ENCODE measurements at places on chromosomes 2 and 18.
A peak's percentile ranks its signal among the peaks of the same experiment; 100 is the strongest.

GRCh38 chr2:214904634-214905033, 95.2 kb upstream of the BARD1 start:
- DNase-seq: no peak

GRCh38 chr2:98691303-98691702, 39.6 kb downstream of the MGAT4A start:
- DNase-seq: no peak

GRCh38 chr2:180012523-180012922, 5.4 kb upstream of the CWC22 start:
- no peak for DNase-seq

- DNase-seq: no peak
Measured at GRCh38 chr18:57466745-57467409, 31.7 kb downstream of the ONECUT2 start.

DNA sequence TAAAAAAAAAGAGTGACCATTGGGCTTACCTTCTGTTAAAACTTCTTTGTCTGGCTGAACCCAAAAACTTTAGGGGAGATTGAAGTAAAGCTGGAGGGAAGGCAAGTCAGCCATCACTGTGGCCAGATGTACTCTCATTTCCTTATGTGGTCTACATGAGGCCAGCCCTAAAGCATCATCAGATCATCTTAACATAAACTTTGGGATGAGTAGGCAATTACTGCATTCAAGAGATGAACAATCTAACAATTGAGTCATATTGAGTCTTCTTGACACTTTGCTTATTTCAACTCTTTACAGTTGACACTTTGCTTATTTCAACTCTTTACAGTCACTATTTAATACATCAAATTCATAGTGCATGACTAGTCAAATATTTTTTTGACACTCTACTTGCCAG, 155.6 kb downstream of the QPCT start:
- no peak for DNase-seq

GRCh38 chr2:46563186-46563585, 83.8 kb downstream of the TMEM247 start:
- DNase-seq: no peak

- no peak for DNase-seq
Measured at GRCh38 chr2:136072621-136073020, 45.3 kb downstream of the CXCR4 start.

DNA sequence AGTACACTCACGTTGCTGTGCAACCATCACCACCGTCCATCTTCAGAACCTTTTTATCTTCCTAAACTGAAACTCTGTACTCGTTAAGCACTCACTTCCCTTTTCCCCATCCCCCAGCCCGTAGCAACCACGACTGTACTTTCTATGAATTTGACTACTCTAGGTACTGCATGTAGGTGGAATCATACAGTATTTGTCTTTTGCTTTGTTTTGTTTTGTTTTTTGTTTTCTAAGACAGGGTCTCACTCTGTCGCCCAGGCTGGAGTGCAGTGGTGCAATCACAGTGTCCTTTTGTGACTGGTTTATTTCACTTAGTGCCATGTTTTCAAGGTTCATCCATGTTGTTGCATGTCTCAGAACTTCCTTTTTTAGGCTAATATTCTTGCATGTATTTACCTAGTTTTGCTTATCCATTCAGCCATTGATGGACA, 7.0 kb upstream of the TYMS start:
- DNase-seq: peak; percentile 14

GRCh38 chr2:145415151-145415550, 895.2 kb upstream of the ZEB2 start:
- DNase-seq: no peak

DNA sequence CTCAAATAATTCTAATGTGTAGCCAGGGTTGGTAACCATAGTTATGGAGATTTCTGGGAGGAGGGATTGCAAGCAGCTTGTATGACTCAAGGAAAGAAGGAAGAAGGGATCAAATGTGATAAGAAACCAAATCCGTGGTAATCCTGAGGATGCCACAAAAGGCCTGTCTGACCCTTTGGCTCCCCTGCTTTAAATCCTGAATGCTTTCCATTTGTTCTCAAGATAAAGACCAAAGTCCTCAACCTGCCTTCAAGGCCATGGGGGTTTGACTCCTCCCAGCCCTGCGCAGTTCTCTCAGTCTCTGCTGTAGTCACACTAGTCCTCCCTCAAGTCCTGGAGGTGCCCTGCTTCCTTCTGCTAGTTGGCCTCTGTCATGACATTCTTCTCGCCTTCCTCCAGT, 74.0 kb downstream of the SUMO1 start:
- no peak for DNase-seq

- DNase-seq: no peak
Measured at GRCh38 chr2:21819454-21819853, 695.7 kb downstream of the TDRD15 start.

DNA sequence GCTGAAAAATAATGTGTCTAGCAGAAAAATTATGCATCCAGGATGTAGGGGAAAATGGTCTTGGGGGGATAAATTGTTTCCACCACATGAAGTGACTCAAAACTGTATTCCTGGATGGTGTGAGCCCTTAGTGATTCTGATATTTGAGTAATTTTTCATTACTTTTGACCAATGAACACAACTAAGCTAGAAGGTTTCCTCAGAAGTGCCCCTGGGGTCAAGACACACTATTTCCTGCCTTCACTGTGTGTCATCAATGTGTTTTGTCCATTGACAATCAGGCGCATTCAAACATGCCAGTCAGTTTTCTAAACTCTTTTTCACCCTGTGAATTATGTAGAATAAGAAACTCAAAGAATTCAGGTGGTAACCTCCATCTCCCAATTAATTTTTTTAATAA, 130.5 kb upstream of the REG3G start:
- DNase-seq: no peak

DNA sequence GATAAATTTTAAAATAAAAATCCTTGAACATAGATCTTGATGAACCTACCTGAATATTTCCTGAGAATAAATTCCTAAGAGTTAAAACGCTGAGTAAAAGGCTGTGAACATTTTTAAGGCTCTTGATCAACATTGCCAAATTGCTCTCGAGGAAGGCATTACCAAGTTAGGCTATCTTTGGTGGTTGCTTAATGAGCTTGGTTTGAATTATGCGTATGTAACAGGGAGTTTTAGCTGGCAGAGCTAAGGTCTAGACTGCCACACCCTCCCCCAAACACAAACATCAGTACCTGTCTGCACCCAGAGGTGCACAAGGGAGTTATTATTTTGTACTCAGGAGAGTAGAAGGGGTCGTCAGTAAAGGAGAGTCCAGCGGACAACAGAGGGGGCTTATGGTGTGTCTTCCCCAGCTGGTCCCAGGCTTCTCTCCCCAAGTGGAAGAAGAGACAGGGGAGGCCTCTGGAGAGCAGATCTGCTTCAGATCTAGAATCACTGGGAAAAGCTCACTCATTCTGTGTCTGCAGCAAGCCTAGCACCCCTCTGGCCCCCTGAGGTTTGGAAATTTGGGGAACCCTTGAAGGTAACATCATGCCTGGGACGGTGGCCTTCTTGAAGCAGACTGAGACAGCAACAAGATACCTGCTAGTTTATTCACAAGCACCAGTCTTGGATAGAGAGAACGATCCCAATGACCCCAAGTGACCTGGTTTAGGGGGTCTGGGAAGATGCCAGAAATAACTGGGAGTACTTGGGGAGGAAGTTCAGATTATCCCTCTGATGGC, 197.2 kb upstream of the ID2 start:
- no peak for DNase-seq

DNA sequence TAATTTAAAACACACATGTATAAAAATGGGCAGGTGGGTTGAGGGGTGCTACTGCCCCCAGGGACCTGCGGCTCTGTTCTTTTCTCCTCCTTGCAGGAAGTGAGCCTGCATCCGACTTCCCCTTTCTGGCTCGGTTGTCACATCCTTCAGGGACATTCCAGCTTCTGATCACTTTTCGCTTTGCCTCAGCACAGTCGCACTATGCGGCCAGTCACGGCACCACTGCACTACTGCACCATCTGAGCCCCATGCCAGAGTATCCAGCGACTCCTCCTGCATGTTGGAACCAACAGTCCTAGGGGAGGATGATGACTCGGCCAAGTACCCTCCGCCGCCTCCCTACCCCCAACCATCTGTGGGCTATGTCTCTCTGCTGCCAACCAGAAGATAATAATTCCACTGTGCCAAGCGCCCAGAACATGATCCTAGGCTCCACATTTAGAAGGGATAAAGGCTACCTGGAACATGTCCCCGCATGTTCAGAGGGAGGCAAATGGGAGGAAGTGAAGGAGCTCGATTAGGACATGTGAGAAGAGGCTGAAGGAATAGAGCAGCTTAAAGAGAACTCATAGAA, 17.6 kb downstream of the CDC42EP3 start:
- DNase-seq: no peak

DNA sequence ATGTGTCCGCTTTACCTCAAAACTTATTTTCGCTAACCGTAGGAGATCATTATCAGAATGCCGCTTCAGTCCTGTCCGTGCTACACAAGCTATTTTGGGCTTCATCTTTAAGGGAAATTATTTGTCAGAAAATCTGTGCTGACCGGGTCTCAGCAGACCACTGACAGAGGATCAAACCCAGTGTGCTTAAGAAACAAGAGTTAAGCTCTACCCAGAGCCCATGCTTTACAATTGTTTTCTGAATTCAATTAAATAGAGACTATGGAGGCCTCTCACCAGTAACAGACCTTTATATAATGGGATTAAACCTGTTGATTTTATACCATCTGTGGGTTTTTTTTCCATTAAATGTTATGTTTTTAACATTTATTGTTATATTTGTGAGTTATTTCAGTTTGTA, 1956.7 kb upstream of the PIK3C3 start:
- no peak for DNase-seq

GRCh38 chr18:2414235-2414634, 157.1 kb downstream of the METTL4 start:
- DNase-seq: no peak

GRCh38 chr2:100271210-100271609, 51.1 kb downstream of the LONRF2 start:
- DNase-seq: no peak

DNA sequence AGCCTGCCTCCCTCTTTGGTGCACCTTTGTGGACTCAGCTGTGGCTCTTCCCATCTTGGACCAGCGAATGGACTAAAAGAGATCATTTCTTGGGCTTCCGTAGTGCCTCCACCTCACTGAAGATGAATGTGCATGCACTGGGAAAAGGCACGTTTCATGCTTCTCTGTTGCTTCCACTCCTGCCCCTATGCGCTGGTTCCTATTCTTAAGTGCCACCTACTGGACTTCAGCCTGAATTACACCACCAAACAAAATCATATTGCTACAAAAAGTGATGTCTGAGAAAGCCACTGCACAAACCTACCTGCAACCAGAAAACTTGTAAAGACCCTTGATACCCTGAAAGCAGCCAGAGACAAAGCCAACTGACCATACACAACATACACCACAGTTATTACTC, 695.6 kb downstream of the TSN start:
- DNase-seq: peak; percentile 11

- DNase-seq: no peak
Measured at GRCh38 chr2:23801396-23801795, 125.5 kb downstream of the ATAD2B start.

- no peak for DNase-seq
Measured at GRCh38 chr18:31603315-31603714, 11.6 kb downstream of the TTR start.

DNA sequence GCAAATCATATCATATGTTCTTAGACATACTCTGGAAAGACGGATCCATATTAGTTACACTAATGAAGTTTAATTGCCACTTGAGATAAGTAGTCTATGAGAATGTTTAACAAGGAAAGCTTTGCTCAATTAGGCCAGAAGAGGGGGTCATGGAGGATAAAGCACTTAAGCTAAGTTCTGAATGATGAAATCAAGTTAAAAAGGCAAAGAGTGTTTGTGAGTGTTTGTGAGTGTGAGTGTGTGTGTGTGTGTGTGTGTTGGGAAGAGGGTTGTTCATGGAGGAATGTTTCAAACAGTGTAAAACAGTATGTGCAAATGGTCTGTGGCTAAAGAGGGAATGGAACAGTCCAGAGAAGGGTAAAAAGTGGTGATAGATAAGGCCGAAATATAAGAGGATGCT, 360.9 kb downstream of the ERBB4 start:
- peak; percentile 26 for DNase-seq

DNA sequence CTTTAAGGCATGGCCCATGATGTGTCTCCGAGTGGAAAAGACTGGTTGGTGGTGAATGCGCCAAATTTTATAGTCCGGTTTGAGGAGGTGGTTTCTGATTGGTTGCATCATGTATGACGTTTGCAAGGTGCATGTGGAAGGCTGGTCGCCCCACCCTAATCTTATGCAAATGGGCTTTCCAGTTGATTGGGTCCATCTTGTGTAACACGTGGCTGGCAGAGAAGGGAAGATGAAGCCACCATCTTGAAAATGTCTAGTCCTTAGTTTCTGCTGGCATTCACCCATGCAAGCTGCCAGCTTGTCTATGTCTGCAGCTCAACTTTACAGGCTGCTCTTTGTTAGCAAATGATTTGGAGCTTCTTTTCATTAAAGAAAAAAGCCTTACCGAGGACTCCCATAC, 132.2 kb downstream of the PIK3C3 start:
- no peak for DNase-seq

DNA sequence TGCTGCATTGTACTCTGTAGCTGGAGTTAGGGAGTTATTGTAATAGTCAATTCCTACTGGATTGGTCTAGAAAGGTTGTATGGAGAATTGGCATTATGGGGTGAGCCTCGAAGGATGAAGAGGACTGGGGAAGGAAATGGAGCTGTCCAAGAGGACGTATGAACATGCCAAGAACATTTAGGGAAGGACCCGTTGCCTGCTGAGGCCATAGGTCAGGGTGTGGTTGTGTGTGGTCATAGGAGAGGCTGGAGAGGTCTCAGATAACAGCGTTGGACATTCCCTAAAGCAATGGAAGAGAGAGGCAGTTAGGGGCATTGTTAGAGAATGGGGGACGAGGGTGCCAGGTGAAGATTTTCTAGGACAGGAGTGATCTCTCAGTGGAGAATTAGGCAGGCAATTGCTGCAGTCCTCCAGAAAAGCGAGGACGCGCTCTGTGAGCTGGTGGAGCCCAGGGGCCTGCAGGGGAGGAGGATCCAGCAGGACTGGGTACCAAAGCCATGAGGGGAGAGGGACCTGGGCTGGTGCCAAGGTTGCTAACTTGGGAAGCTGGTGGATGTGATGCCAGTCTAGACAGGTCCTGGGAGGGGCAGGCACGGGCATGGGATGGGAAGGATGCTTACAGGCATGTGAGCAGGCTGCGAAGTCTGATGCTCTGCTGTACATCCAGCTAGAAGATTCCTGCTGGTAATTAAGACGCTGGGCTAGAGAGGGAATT, 9.4 kb upstream of the PSD4 start:
- DNase-seq: no peak

DNA sequence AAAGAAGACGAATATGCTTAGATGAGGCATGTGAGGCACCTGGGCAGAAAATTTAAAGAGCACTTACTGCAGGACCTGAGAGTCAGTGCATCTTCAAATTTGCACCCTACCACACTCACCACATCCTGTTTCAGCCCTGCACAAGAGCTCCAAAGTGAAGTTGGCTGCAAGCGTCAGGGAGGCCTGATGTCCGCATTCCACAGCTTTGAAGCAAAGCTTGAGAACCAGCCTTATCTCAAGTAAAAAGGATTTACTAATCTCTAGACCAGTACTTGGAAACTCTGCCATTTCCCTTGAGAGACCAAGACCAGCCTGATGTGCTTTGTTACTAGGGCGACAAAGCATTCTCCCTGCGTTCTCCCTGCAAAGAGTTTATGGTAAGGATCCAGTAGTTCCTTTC, 3.4 kb upstream of the ASNSD1 start:
- no peak for DNase-seq
